ENCODE measurements at places on chromosomes 5 and 9.
A peak's percentile ranks its signal among the peaks of the same experiment; 100 is the strongest.

GRCh38 chr9:37364751-37365360 lies 57.6 kb upstream of the GRHPR start:
- no peak for DNase-seq

GRCh38 chr5:149121145-149121544 lies 20.1 kb upstream of the ABLIM3 start:
- DNase-seq = no peak

- no peak for DNase-seq
Measured at GRCh38 chr5:37665889-37666288, 174.0 kb downstream of the GDNF start.

DNA sequence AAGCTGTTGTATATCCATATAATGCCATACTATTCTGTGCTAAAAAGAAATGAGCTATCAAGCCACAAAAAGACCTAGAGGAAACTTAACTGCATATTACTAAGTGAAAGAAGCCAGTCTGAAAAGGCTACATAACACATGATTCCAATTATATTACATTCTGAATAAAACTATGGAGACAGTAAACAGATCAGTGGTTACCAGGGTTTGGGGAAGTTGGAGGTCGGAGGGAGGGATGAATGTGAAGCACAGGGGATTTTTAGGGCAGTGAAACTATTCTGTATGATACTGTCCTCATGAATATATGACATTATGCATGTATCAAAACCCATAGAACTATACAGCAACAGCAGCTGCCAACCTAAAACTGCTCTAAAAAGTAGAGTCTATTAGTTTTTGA lies 5.6 kb upstream of the RFK start:
- DNase-seq = no peak

GRCh38 chr5:62684310-62684709 lies 105.7 kb downstream of the LRRC70 start:
- DNase-seq = no peak

DNA sequence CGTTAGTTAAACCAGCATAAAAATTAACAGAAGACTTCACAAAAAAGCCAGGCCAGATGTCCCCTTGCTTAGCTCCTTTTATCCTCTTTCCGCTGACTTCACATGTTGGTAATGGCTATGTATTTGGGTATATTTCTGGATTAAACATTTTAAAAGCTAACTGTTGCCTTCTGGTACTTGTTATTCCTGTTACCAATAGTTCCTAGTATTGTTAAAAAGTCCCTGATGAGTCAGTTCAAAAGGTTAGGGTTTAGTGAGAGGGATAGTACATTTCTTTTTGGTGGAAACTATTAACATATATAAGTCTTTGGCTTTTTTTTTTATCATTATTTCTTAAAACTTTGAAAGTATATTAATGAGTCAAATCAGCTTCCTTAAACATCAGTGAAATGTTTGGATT lies 103.2 kb upstream of the ELL2 start:
- no peak for DNase-seq

DNA sequence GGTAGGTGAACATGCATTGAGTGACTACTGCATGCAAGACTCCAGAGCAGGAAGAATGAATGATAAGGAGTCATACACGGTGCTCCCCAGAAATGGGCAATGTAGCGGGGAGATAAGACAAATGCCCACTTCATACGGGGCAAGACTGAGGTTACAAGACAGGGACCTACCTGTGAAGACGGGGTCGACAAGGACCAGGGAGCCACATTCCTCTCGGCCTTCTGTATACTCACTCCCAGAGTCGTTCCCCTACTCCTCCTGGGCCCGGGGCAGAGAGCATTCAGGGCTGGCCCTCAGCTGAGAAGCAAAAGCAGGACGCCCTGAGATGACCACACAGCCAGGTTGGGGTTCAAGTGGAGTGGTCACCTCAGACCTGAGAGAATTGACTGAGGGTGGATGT lies 26.7 kb downstream of the PITX1 start:
- DNase-seq = no peak

- no peak for DNase-seq
Measured at GRCh38 chr5:97142521-97143254, at the start of gene LIX1. TSS of gene LIX1 (minus strand) at chr5:97142611. CDS start at chr5:97142576, 35 bp downstream.

- DNase-seq = no peak
Measured at GRCh38 chr5:58755397-58755796, 172.5 kb downstream of the RAB3C start.

- DNase-seq = peak; percentile 43
Measured at GRCh38 chr5:177111720-177112394, 21.7 kb upstream of the NSD1 start.

- DNase-seq = no peak
Measured at GRCh38 chr9:121662891-121663580, 11.6 kb downstream of the DAB2IP start.

GRCh38 chr5:113806250-113806649 lies 292.8 kb downstream of the YTHDC2 start:
- no peak for DNase-seq

DNA sequence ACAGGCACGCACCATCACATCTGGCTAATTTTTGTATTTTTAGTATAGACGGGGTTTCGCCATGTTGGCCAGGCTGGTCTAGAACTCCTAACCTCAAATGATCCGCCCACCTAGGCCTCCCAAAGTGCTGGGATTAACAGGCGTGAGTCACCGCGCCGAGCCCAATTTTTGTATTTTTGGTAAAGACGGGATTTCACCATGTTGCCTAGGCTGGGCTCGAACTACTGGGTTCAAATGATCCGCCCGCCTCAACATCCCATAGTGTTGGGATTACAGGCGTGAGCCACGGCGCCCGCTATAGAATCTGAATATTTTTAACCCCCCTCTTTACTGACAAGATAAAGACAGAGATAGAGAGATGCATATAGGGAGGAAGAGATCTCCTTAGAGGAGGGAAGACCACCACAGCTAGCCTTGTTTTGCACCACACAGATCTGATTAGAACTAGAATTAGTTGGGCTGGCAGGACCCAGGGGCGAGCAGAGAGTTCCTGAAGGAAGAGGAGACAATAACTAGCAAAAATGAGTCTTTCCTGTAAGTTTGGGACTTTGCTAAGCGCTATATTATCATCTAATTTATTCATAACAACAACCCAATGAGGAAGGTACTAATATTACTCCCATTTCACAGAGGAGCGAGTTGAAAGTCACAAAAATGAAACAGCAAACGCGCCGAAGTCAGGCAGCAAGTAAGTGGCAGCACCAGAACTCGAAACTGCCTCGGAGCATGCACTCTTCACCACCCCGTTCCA lies 1.5 kb upstream of the ANKHD1 start:
- no peak for DNase-seq

GRCh38 chr9:2638871-2639673 lies 17.5 kb downstream of the VLDLR start:
- no peak for DNase-seq

GRCh38 chr5:135645336-135646180 lies 66.8 kb upstream of the CXCL14 start:
- DNase-seq = no peak

GRCh38 chr9:128162215-128163026 lies 2.4 kb downstream of the BBLN start:
- DNase-seq = no peak

- no peak for DNase-seq
Measured at GRCh38 chr9:73643379-73644013, 491.8 kb downstream of the ANXA1 start.

- no peak for DNase-seq
Measured at GRCh38 chr9:98930792-98931191, 12.9 kb upstream of the COL15A1 start.

- DNase-seq = no peak
Measured at GRCh38 chr5:10707198-10708142, 53.6 kb downstream of the DAP start.

GRCh38 chr5:109083937-109084336 lies 325.8 kb downstream of the PJA2 start:
- DNase-seq = no peak

DNA sequence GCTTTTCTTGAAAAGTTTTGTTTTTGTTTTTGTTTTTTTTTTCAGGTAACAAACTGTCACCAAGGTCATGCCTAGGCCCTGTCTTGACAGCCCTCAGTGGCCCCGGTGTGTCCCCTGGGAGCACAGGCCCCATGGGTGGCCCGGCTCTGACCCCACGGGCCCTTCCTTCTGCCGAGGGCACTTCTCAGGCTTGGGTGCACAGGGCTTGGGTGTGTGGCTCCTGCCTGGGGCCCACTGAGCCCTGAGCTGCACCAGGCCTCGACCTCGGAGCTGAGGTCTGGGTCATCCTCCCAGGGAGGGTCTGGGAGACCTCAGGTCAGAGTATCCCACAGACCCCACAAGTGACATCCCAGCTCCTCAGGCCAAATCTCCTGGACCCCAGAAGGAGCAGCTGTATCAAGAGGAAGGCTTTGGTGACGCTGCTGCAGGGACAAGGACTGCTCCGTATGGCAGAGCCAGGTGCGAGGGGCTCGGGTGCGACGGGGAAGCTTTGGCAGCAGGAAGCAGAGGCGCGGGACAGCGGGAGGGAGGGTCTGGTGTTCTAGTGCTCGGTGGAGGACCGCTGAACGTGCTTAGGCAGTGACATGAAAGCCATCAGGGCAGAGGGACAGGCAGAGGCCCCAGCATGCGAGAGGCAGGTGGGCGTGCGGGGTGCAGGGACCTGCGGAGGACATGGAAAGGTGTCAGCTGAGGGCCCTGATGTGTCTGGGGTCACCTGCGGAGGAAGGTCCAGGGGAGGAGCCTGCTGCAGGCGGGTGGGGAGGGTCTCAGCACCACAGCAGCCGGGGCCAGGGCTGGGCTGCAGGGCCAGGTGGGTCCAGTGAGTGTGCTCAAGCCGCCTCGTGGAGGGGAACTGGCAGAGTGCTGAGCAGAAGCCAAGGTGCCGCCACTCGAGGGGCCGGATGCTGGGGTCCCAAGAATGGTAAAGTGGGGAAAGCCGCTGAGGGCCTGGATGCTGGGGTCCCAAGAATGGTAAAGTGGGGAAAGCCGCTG lies 18.4 kb upstream of the SLC9A3 start:
- no peak for DNase-seq

DNA sequence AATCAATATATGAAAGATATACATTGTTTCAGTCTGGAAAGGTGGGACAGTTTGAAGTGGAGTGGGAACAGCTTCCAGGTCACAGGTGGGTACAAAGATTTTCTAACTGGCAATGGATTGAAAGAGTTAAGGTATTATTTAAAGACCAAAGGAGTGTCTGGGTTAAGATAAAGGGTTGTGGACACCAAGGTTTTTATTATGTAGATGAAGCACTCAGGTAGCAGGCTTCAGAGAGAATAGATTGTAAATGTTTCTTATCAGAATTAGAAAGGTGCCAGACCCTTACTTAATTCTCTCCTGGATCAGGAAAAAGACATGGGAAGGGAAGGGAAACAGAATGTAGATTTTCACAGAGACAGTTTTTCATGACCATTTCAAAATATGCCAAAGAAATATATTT lies 1174.8 kb downstream of the MAT2B start:
- DNase-seq = no peak

DNA sequence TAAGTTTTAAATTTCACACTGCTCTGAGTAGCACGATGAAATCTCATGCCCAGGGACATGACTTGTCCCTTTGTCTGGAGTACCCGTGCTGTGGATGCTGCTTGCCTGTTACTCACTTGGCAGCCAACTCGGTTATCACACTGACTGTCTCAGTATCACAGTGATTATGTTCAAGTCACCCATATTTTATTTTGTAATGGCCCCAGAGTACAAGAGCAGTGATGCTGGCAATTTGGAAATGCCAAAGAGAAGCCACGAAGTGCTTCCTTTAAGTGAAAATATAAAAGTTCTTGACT lies 22.8 kb upstream of the SCGB3A2 start:
- DNase-seq = no peak

GRCh38 chr9:2991292-2991691 lies 147.4 kb upstream of the PUM3 start:
- no peak for DNase-seq

- DNase-seq = no peak
Measured at GRCh38 chr5:67221487-67222242, 25.1 kb upstream of the CD180 start.

DNA sequence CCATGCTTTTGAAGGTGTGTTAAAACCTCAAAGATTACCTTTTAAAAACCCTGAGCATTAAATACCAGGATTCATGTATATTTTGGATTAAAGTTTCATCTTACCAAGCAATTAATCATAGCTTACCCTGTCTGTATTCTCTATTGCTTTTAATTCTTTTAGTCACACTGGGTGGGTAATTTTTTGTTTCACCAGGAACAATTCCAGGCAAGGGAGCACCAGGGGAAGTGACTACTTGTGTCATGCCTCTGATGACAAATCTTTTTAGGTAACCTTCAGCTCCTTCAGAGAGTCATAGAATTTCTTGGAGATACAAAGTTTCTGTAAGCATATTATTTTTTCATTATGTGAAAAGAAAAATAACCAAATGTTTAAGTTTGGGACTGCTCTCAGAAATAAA lies 33.4 kb upstream of the ANXA1 start:
- DNase-seq = no peak

- peak; percentile 29 for DNase-seq
Measured at GRCh38 chr9:79883073-79883645, 311.4 kb downstream of the TLE4 start.

All from activated T-cell treated with anti-CD3 and anti-CD28 coated beads for 4 hours (primary cell).